ENCODE measurements at places on chromosomes 7 and 10.

GRCh38 chr7:104179178-104179577 is 28.6 kb downstream of the ORC5 start:
- DNase-seq, result no peak

GRCh38 chr7:43612599-43613589 is 30.0 kb downstream of the STK17A start:
- DNase-seq, result peak; percentile 64

DNA sequence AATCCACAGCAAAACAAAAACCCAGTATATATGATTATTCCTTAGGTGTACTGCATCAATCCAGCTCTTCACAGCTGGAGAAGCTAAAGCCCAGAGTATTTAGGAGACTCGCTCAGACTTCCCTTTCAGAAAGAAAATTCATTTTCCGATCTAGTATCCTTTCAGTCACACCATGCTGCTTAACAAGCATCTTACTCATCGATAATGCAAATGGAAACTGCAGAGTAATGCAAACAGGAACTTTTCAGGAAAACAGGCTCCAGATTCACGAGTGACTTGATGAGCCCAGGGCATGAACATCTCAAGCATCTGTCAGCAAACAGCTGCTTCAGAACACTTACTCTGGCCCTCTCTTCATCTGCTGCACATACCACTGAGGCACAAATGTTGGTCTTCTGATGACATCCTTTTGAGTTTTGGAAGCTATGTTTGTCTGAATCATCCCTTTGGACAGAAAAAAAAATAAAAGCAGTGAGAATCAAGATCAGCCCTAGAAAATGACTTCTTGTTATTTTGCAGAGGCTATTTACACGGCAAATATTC is 24.9 kb upstream of the ZC3HAV1L start:
- DNase-seq, result peak; percentile 13

DNA sequence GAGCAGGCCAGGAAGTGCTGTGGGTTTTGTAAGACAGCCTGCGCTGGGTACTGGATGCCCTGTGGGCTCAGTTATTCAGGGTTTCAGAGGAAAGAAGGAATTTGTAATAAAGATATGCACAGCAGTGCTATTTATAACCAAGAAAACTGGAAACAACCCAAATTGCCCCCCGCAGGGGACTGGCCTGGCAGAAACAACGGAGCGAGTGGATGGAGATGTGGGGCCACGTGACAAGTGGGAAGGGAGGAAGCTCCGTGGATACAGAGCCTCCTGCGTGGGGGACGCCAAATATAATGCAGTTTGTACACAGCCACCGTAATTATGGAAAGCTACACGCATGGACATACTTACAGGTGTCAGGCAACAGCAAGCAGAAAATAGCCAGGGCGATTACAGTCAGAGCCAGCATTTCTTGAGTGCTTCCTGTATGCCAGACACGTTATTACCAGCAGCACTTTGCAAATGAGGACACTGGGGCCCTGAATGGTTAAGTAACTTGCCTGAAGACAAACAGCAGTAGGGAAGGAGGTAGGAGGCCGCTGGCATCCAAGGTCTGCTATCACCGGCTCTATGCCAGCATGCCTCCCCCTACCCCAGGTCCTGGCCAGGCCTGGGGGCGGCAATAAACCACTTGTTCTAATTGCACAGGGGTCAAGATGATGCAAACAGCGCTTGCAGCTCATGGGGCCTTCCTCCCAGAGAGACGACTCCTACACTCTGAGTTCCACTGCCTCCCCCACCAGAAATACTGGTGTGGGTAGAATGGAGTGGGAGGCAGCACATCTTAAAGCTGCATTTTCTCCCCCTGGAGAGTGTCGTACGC is 8.7 kb upstream of the CAMK2B start:
- no peak for DNase-seq

Data from adipocyte (in vitro differentiated cells).